Esophagus squamous epithelium (tissue), 5 donors: ENCODE measurements at places on chromosomes 2 and 18.

GRCh38 chr2:19041434-19042041 is 316.9 kb downstream of the OSR1 start:
- H3K27ac ChIP-seq: no peak overlapping the region
- H3K4me3 ChIP-seq: no peak overlapping the region
- H3K27me3 ChIP-seq: no peaks in the 10 kb centered on the region

DNA sequence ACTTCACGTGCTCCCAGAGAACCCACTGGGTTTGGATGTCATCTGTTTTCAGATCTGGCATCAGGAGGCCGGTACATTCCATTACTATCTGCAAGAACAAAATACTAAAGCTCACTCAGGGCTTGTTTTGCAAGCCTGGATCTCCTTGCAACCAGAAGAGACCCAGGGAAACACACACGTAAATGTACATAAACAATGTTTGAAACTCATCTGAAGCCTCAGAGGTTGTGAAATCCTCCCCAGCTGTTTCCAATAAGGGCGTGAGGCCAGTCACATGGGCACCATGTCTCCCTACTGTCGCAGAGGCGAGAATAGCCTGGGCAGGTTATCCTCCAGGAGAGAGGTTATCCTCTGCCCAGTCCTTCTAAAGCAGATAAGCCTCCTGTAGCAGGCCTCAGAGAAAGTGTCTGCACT is 186.9 kb downstream of the GFPT1 start:
- H3K27me3 ChIP-seq: no peaks in the 10 kb centered on the region
- H3K27ac ChIP-seq: peak overlapping the region; percentile 40

- no peak overlapping the region for H3K27ac ChIP-seq
- H3K27me3 ChIP-seq: no peaks in the 10 kb centered on the region
- H3K4me1 ChIP-seq: peaks cover 6% of the 10 kb centered on the region
- DNase-seq: no peak
- no peaks in the 10 kb centered on the region for H3K36me3 ChIP-seq
- no peak overlapping the region for H3K4me3 ChIP-seq
These were observed 2.5 kb upstream of the MREG start for GRCh38 chr2:216015722-216016464.

GRCh38 chr2:60867007-60867406 is 14.4 kb upstream of the REL start:
- H3K27me3 ChIP-seq: no peaks in the 10 kb centered on the region
- H3K27ac ChIP-seq: no peak overlapping the region
- DNase-seq: no peak
- H3K4me3 ChIP-seq: no peak overlapping the region
- H3K36me3 ChIP-seq: no peaks in the 10 kb centered on the region

GRCh38 chr18:39481281-39481680 is 1915.7 kb upstream of the CELF4 start:
- H3K4me3 ChIP-seq: no peak overlapping the region
- no peak for DNase-seq
- no peak overlapping the region for H3K27ac ChIP-seq

GRCh38 chr2:60560734-60561644 is 7.5 kb upstream of the BCL11A start:
- H3K4me3 ChIP-seq: no peak overlapping the region
- DNase-seq: no peak
- peaks cover 7% of the 10 kb centered on the region for H3K27me3 ChIP-seq
- H3K27ac ChIP-seq: no peak overlapping the region
- no peaks in the 10 kb centered on the region for H3K36me3 ChIP-seq

DNA sequence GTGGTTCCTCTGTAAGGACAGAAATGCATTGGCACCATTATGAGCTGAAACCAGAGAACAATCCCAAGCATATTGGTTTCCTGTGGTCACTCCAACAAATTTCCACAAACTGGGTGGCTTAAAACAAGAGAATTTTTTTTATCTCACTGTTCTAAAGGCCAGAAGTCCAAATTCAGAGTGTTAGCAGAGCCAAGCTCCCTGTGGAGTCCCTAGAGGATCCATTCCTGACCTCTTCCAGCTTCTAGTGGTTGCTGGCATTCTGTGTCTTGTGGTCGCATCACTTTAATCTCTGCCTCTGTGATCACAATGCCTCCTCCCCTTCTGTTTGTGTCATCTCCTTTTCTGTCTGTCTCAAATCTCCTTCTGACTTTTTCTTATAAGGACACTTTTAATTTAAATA is 380.3 kb downstream of the NYAP2 start:
- no peaks in the 10 kb centered on the region for H3K27me3 ChIP-seq
- H3K4me1 ChIP-seq: no peaks in the 10 kb centered on the region
- DNase-seq: no peak
- H3K36me3 ChIP-seq: no peaks in the 10 kb centered on the region
- no peak overlapping the region for H3K27ac ChIP-seq

DNA sequence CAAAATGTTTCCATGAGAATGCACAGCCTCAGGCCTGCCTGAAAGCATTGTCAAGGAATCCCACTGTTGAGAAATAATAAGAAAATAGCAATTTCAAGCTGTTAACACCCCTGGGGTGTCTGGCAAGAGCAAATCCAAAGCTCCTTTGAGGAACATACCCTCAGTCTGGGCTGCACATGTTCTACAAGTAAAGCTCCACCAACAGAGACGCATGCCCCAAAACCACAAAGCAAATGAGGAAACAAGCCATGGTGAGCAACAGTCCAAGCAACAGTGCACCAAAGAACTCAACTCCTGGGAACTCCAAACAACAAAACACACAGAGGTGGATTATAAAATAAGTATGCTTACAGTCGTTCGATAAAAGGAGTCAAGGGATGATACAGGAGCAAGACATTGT is 40.3 kb downstream of the CYP27C1 start:
- H3K36me3 ChIP-seq: no peaks in the 10 kb centered on the region
- no peak for DNase-seq
- peaks cover 18% of the 10 kb centered on the region for H3K4me1 ChIP-seq
- H3K4me3 ChIP-seq: no peak overlapping the region

DNA sequence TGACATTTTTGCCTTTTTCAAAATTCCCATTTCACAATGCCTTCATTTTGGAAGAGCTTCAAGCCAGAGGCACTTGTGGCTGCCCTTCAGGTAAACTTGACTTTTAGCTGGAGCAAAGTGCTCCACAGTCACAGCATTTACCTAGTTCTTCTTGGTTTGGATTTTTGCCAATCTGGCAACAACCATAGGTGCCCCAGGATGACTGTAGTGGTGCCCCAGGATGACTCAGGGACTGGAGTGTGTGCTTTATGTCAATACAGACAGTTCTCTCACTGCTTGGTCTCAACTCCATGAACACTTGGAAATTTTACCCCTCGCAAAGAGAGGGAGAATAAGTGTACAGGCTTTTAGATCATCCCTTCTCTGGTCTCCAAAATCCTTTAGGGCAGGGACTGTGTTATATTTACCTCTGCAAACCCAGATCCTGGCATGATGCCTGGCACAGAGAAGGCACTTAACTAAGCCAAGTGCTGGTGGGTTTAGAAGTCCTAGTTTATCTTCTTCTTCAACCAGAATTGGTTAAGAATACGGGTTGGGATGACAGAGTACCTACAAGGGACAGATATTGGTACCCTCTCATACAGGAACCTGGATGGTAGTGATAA is 15.3 kb upstream of the PTPN4 start:
- H3K4me3 ChIP-seq: no peak overlapping the region
- no peaks in the 10 kb centered on the region for H3K4me1 ChIP-seq
- H3K27ac ChIP-seq: no peak overlapping the region
- H3K27me3 ChIP-seq: no peaks in the 10 kb centered on the region
- no peaks in the 10 kb centered on the region for H3K36me3 ChIP-seq

DNA sequence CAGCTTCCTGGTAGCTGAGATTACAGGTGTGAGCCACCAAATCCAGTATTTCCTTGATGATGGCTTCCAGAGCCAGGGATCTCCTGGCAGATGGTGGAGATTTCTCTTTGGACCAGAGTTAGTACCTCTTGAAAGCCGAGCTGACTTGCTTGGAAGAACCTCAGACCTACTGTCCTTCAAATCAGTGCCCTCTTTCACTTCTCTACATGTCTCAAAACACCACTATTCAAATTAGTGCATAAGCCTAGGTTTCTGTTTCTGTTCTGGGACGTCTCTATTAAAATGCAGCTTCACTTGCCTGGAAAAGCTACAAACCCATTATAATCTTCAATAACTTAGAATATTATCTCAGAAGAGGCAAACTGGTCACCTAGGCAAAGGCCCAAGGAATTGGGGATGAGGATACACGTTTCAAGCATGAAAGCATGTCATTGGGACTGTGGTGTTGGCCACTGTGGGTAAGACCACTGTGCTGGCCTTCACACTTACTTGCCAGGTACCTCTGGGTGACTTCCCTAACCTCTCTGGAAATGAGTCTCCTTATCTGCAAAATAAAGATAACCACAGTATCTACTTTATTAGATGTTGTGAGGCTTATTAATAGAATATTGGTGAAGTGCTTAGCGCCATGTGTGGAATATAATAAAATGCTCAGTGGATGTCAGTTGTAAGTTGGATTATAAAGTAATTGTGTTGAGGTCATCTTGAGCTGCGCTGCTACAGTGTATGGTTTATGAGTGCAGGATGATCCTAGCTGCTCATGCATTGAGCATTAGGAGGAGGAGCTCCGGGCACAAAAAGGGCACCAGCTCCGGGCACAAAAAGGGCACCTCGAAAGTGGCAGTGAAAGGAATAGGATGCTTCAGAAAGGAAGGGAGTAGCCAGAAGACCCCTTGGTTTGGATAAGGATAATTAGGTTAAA is 84.5 kb downstream of the DOCK10 start:
- H3K36me3 ChIP-seq: no peaks in the 10 kb centered on the region
- H3K4me3 ChIP-seq: no peak overlapping the region
- peak overlapping the region; percentile 11 for H3K27ac ChIP-seq

DNA sequence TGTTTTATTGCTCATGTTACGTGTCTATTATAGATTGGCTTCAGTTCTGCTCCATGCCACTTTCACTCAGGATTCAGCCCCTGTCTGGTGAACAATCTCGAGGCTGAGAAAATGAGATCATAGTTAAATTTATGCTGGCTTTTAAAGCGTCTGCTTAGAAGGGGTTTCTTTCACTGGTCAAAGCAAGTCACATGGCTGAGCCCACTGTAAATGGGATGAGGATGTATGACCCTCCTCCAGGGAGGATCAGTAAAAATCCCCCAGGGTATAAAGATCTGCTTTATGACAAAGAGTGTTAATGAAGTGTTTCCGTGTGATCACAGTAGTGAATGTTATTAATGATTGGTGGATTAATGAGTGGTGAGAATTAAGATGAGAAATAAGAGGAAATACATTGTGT is 6.2 kb upstream of the PLCL1 start:
- no peak for DNase-seq
- H3K27me3 ChIP-seq: no peaks in the 10 kb centered on the region
- no peak overlapping the region for H3K4me3 ChIP-seq
- H3K4me1 ChIP-seq: peaks cover under 1% of the 10 kb centered on the region
- H3K36me3 ChIP-seq: no peaks in the 10 kb centered on the region

DNA sequence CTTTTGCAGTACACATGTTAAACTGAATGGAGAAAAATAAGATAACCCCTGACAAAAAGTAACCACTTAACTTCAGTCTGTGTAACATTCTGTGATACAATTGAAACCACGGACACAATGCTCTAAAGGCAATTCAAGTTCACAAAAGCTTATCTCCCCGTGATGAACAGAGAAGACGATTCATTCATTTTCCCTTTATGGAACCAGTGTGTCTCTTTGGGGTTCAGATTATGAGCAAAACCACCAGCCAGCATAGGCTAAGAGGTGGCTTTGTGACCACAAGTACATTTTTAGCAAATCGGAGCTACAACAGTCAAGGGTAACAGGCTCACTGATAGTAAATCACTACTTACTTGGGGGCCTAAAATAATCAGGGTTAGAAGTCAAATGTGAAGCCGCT is 120.6 kb upstream of the SMAD7 start:
- no peaks in the 10 kb centered on the region for H3K36me3 ChIP-seq
- no peak overlapping the region for H3K27ac ChIP-seq
- H3K4me3 ChIP-seq: no peak overlapping the region
- H3K4me1 ChIP-seq: no peaks in the 10 kb centered on the region
- H3K27me3 ChIP-seq: no peaks in the 10 kb centered on the region

DNA sequence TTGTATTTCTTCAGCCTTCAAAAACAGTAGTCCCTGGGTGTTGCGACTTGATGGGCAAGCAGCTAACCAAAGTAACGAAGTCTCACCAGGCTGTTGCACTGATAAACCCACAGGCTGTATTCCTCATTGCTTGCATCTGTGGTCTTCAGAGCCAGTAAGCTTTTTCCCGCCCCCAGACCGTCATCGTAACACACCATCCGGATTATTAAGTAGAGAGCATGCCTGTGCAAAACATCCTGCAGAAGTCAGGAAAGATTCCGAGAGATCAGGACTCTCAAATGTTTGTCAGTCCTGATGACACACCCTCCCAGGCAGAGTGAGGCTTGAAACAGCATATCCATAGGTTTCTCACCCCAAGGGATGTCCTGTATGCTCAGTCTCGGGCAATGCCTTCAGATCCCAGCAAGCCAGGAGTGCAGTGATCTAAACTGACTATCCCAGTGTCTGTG is 15.9 kb downstream of the ITGB1BP1 start:
- DNase-seq: no peak
- H3K27ac ChIP-seq: peak overlapping the region; percentile 6
- no peaks in the 10 kb centered on the region for H3K4me1 ChIP-seq
- no peaks in the 10 kb centered on the region for H3K27me3 ChIP-seq

- DNase-seq: no peak
- no peaks in the 10 kb centered on the region for H3K36me3 ChIP-seq
- H3K27me3 ChIP-seq: no peaks in the 10 kb centered on the region
- H3K27ac ChIP-seq: no peak overlapping the region
- no peak overlapping the region for H3K4me3 ChIP-seq
- H3K4me1 ChIP-seq: peaks cover 14% of the 10 kb centered on the region
These were observed 206.0 kb downstream of the AGPS start for GRCh38 chr2:177598326-177599138.

DNA sequence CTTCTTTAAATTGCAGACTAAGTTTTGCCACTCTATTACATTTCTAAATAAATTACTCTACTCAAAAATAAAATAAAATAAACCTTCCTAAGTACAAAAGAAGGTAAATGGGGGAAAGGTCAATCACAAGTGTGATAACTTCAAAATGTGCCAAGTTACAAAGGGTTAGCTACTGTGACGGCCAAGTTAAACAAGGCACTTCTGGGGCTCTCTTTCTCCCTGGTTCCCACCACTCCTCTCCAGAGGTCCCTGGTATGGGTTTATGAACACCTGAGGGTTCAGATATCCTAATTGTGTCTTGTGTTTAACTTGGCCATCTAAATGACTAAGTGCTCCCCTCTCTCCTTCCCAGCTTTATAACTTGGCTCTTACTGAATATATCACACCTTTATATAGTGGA is 5.4 kb downstream of the ZNF521 start:
- DNase-seq: no peak
- no peak overlapping the region for H3K4me3 ChIP-seq
- peaks cover 53% of the 10 kb centered on the region for H3K27me3 ChIP-seq
- H3K4me1 ChIP-seq: peaks cover 13% of the 10 kb centered on the region
- no peaks in the 10 kb centered on the region for H3K36me3 ChIP-seq

DNA sequence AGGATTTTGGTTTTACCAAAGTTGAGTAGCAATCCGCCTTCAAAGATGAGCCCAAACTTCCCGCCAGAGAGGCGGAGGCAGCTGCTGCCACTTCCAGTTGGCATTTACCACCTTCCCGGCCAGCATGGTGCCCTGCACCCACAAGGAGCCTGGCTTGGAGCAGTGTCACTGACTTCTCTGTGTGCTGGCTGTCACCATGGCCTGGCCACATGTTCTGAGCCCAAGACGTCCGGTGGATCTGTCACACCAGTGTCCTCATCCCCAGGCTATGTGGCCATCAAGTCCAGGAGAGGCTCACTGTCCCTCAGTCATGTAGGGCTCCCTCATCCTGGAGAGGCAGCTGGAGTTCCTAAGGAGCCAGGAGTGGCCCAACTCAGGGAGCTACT is 100.6 kb downstream of the ACKR3 start:
- H3K4me1 ChIP-seq: peaks cover 3% of the 10 kb centered on the region
- H3K27me3 ChIP-seq: no peaks in the 10 kb centered on the region
- H3K4me3 ChIP-seq: no peak overlapping the region
- H3K27ac ChIP-seq: peak overlapping the region; percentile 22
